Regular cardiac myocyte (primary cell): ENCODE measurements at places on chromosomes 2 and 18. TPM values are rescaled to one million over a fixed set of nuclear protein-coding genes. Genes with fewer than 3 reads are reported as not detected.

The C2orf76 gene
- 5.6 and 8.6 TPM in 2 replicates for total RNA-seq

The LOXHD1 gene
- not detected in 2 replicates for total RNA-seq

The PROKR1 gene
- total RNA-seq: not detected in 2 replicates

The CD207 gene
- total RNA-seq: not detected in 2 replicates

The SKOR2 gene
- not detected in 2 replicates for total RNA-seq

The IL36RN gene
- total RNA-seq: under 0.01 TPM in 1 of 2 replicates, not detected in the other

The PLEKHH2 gene
- 2.7 and 11.6 TPM in 2 replicates for total RNA-seq
